ENCODE measurements at places on chromosomes 13 and 19.

DNA sequence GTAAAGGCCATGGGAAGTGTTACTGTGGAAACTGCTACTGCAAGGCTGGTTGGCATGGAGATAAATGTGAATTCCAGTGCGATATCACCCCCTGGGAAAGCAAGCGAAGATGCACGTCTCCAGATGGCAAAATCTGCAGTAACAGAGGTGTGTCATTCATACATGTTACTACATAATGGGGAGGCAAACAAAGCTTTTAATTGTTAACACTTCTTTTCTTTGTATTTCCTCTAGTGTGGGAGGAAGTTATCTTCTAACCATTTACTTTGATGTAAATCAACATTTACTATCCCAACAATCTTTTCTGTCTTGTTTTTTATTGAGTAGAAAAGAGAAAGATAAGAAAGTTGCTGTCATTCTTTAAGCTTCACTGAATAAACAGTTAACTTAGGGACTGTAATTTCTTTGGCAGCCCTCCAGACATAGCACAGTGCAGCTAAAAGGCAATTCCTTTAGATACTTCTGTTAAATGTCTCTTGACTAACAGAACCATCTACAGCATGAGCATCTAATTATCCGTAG, 126.9 kb downstream of the ITGBL1 start:
- DNase-seq, result peak; percentile 18

DNA sequence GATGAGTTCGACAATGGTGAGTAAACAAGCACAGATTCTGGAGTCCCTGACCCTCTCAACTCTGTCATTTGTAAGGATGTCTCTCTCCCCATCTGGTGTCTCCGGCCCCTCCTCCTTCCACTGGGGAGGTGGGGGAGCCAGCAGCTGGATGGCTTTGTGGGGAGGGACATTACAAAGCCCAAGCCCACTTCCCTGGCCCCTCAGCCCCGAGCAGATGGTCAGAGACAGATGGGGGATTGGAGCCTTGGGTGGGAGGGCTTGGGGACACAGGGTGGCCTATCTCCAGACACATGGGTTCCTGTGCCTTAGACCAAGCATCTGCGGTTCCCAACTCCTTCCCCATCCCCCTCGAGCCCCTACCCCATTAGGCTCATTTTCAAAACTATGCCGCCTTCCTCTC, 2.5 kb downstream of the TIMM50 start:
- DNase-seq, result no peak

DNA sequence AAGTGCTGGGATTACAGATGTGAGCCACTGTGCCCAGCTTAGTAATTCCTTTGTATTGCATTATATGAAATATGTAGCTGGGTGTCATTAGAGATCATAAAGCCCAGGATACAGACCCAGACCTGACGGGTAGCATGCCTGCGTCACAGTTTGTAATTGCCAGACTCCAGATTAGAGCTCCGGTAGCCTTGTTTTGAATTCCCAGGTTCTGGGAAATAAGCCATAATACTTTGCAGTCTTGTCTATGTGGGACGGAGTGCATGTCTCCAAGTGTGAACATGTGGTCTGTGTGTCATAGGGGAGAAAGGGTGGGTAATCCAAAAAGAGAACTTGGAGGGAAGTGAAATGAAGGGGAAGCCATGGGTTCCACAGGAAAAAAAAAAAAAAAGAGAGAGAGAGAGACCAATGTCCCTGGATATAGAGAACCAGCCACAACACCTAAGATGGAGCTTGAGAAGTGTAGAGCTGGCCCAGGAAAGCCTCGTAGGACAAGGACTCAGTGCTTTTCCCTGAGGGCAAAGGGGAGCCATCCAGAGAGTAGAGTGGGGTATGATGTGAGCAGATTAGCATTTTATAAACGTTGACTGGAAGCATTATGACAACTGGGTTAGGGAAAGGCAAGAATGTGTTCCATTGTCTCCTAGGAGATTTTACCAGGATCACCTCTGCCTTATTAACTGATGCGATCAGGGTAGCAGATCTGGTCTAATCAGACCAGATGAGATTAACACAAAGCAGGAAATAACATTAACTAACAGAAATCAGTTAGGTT, 2.6 kb downstream of the ZSCAN4 start:
- no peak for DNase-seq

DNA sequence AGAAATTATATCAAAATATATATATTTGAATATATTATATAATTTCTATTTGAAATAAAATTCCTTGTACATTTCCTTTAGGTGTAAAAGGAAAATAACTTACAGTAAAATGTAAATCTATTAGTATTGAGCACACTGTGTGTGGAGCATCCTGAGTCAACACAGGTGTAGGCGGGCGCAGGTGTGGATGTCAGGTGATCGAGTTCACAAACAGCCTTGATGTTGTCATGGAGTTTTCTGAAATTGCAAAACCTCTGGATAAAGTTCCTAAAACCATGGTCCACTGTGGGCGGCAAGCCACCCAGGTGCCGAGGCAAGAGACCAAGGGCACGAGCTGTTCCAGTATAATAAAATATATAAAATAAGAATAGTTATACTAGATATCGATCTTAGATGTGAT, 27.7 kb upstream of the MCF2L start:
- no peak for DNase-seq

GRCh38 chr13:30799356-30799824, 64.0 kb downstream of the ALOX5AP start:
- DNase-seq, result peak; percentile 54

- DNase-seq, result no peak
Measured at GRCh38 chr19:40827386-40828247, 22.6 kb downstream of the CYP2A6 start.

GRCh38 chr13:99280166-99280565, 22.0 kb upstream of the GPR18 start:
- DNase-seq, result no peak

DNA sequence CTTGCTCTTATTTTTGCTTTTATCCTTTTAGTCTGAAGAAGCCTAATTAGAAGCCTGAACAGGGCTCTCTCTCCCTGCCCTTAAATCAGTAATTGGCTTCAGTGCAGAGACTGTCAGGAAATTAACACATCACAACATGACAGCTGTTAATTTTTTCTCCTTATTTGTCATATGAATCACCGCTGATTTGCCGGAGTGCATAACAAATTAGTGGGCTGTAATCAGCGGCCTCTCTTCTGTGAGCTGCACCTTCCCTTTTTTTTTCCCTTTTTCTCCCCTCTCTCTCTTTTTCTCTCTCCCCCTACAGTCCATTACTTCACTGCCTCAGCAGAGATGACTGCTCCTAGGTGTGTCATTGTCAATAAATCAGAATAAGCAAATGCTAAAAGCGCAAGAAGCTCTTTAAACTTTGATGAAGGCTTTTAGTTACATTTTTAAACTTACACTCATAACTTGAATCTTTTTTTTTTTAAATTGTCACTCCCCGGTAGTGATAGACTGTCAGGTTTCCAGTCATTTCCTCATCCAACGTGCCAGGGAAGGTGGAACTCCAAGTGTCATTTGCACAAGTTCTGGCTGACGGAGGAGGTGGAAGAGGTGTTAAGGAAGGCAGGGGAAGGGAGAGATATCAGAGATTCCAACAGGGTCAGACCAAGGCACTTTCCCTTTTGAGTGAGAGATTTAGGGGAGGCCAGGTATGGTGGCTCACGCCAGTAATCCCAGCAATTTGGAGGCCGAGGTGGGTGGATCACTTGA, 197.1 kb upstream of the TSHZ3 start:
- no peak for DNase-seq

GRCh38 chr13:28573595-28574373, 78.9 kb upstream of the FLT1 start:
- DNase-seq, result no peak

DNA sequence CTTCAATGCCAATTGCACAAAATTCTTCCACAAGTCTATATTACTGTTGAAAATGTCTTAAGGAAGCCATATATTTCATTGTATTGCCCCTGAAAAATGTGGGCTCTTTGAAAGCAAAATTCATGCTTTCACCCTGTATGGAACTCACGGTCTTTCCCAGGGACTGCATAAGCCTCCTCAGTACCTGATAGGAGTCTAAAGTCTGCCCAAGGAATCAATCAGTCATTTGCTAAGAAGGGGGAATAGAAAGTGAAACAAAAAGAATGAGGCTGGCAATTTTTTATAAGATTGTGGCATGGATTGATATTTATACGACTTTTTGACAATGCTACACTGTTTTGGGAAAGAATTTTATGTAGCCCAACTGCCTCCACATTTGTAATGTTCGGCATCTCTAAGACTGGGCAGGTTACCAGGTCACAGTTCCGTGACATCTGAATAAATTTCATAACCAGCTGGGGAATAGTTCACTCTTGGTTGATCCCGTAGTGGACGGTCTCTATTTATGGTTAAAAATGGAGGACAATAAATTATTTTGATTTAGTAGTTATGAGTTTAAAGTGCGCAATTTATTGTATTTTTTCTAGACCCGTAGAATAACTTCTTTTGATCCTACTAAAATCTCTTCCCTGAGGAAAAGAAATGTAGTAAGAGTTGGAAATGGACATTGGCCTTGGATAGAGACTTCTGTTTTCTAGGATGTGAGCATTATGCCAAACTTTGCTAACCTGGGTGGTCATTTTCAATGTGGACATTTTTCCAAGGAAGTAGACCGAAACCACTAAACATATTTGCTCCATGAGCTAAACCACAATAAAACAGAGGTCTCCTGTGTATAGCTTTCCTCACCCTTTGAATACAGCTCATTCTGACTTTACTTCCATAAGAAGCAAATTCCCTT, 1585.4 kb downstream of the EFNB2 start:
- DNase-seq, result no peak

DNA sequence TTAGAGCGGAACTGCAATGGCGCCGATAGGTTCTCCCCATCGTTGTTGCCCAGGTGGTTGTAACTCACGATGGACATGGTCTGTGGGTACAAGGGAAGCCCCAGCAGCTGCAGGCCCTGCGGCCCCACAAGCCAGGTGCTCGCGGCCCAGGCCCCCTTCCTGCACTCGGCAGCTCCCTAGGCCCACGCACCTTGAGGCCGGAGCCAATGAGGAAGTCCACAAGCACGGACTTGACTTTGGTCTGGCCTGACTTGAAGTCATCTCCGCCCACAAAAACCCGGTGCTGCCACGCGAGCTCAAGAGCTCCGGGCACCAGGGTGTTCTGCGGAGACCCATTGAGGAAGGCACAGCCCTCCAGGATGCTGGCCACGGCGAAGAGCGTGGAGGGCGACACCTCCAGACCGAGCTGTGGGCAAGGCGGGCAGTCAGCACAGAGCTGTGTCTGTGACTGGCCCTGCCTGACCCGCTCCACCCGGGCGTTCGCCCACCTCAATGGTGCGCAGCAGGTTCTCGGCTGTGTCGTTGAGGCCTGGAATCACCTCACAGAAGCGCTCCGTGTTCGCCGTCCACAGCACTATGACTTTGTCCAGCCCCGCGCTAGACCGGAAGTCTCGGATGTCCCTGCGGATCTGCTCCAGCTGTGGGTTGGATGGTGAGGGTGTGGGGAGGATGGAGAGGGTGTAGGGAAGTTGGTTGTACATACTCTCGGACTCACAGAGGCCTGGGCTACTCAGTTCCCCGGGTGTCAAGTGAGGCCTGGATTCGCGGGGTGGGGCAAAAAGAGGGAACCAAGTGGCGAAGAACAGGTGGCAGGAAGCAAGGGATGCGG, 1.9 kb downstream of the ISYNA1 start:
- DNase-seq, result no peak

- DNase-seq, result no peak
Measured at GRCh38 chr13:40666045-40666932, at the start of gene FOXO1. TSS of gene FOXO1 (minus strand) at chr13:40666641. CDS start at chr13:40666212, 429 bp downstream.

- no peak for DNase-seq
Measured at GRCh38 chr13:72507416-72508199, 219.8 kb downstream of the MZT1 start.

GRCh38 chr19:10620786-10621185, 4.6 kb upstream of the SLC44A2 start:
- no peak for DNase-seq

GRCh38 chr13:98541191-98541590, 35.7 kb downstream of the STK24 start:
- no peak for DNase-seq

GRCh38 chr13:31328549-31329235, 128.9 kb downstream of the B3GLCT start:
- DNase-seq, result peak; percentile 44

GRCh38 chr19:17721821-17722220, 2.5 kb downstream of the MAP1S start:
- DNase-seq, result no peak

DNA sequence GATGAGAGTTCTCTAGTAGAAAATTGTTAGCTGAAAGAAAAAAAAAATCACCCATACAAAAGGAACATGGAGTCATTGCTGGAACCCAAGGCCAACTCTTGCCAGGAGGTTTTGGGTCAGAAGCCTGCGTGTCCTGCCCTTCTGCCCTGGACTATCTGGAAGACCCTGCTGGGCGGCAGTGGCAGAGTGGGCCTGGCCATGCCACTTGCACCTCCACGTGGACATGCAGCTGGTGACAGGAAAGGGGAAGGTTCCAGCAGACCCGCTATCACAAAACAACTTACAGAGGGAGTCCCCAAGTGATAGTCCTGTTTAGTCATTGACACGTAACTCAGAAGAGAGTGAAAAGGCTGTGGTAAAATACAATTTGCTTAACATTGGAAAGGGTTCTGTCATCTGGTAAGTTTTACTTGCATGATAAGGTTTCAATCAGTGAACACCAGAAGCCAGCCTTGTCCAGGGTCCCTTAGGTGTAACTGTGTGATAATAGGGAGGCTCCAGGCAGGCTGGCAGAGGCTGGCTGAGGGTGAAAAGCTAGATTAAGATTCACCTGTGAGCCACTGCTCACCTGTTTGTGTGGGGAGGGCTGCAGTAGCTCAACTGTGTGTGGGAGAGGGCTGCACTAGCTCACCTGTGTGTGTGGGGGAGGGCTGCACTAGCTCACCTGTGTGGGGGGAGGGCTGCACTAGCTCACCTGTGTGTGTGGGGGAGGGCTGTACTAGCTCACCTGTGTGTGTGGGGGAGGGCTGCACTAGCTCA, 47.8 kb downstream of the COL4A2 start:
- DNase-seq, result no peak

- no peak for DNase-seq
Measured at GRCh38 chr13:113518076-113518803, 27.7 kb upstream of the DCUN1D2 start.

- DNase-seq, result peak; percentile 9
Measured at GRCh38 chr13:62512194-62513141, 1096.8 kb upstream of the PCDH20 start.

DNA sequence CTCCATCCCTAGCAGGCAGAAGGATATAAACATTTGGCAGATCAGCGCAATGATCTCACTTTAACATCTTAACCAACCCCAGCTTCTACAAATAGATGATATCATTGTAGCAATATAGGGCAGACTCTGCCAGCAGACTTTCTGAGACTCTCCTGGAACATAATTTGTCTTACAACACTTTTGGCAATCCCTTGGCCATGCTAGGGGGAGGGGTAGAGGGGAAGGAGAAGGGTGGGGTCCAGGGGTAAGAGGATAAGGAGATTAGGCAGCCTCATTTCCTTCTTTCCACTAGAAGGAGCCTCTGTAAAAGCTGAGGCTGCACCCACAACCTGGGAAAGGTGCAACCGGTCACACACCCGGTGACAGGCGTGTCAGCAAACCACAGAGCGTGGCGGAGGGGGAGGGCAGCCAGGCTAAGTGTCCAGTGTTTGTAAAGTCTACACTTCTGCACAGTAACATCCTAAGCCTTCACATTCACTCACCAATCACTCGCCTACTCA, 8.7 kb upstream of the UBAC2 start:
- DNase-seq, result no peak

Measured in renal cortex interstitium (tissue), 15 donors.